ENCODE measurements at places on chromosomes 5 and 9.
A peak's percentile ranks its signal among the peaks of the same experiment; 100 is the strongest.

DNA sequence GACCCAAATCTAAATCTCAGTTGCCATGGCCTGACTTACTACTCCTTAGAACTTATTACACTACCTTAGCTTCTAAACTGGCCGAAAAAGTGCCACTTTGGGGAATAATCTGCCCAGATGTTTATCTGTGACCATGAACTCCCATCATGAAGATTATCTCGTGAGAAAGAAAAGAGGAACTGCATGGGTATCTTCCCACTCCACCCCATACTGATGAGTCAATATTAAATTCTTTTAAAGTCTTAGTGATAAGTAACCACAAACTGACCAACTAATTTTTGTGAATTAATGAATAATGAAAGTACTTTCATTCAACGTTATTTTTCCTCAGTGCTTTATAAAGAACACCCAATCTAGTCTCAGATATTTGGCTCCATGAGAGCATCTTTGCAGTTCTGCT lies 493.5 kb downstream of the EBF1 start:
- DNase-seq, result no peak

- DNase-seq, result no peak
Measured at GRCh38 chr5:164361986-164362385, 856.6 kb downstream of the MAT2B start.

GRCh38 chr9:33135470-33135958 lies 31.6 kb downstream of the B4GALT1 start:
- no peak for DNase-seq

GRCh38 chr9:91908746-91909145 lies 41.3 kb downstream of the ROR2 start:
- DNase-seq, result no peak

DNA sequence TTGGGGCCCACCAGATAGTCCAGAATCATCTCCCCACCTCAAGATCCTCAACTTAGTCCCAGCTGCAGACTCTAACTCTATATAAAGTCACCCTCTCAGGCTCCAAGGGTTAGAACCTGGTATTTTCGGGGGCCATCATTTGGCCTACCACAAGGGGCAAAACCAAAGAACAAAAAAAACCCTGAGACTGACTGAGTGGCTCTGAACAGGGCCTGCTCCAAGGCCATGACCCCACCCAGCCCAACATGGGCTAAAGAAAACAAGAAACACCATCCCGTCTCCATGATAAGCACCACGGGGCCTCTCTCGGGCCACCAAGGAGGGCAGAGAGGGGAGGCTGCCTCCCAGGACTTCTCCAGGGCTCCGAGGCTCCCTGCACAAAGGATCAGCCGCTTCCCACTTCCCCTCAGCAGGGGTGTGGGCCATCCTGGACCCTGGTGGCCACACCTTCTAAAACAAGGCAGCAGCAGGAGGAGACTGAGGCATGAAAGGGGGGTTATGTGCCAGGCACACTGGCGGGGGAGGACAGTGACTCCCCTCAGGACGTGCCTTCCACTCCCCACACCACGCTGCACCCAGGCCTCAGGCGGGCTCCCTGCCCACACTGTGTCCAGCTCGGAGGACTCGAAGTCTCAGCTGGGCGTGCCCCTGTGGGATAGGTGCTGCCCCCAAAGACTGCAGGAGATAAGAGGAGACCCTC lies 51.5 kb downstream of the SEMA4D start:
- no peak for DNase-seq

- DNase-seq, result no peak
Measured at GRCh38 chr9:22049411-22049810, 40.3 kb upstream of the CDKN2B start.

DNA sequence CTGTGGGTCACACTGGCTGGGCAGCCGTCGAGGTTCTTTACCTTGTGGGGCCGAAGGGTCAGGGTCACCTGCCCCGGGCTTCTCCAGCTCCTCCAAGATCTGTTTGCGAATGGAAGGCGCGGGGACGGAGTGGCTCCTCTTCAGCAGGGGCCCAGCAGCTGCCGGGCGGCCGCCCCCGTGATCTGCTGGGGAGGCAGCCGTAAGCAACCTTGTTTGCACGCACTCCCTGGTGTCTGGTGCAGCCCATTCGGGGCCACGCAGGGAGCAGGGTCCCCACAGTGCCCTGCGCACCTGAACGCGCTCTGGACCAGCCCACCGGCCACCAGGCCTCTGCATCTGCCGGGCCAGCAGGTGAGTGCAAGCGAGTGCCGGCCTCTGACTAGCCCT lies 34.9 kb downstream of the PNPLA7 start:
- no peak for DNase-seq

DNA sequence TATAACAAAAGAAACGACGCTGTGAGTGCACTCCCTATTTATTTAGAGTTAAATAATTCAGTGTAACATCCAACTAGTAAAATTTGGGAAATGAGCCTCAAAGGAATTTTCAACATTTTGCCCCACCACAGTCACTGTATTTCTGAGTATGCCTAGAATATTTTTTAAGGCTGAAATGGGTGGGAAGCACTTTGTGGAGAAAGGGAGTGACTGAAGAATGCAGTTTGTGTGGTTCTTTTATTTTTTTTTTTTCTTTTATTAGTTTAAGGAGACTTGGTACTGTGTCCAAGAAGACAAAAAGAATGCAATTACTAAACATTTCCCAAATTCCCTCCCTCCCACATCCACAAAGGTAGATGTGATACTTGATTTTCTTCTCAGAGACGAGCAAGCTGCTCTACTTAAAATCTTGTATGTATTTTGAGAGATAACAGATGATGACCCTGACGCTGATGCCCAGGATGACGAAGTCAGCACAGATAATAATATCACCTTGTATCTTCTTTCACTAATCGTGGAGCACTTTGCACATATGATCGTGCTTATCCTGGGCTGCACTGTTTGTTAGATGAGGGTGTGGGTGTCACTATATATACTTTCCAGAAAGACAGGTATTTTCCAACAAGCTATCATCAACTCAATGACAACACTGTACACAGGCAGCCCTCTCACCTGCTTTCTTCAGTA lies 586.3 kb downstream of the RAB3C start:
- no peak for DNase-seq

DNA sequence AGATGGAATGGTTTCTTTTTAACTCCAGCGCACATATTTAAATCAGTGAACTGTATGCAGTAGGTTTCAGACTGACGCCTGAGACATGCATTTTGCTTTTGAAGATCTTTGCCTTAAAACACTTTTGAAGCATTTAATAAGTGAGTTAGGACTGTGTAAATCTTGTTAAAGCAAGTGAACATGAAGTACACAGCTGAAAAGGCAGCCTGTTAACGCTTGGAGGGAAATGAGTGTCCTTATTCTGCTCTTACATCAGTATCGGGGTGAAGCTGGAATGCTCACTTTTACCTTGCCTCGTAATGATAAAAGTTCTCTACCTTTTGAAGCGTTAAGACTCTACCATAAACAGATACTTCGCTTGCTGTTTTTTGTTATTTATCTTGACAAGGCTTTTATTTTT lies 552.2 kb downstream of the ZNF608 start:
- no peak for DNase-seq

DNA sequence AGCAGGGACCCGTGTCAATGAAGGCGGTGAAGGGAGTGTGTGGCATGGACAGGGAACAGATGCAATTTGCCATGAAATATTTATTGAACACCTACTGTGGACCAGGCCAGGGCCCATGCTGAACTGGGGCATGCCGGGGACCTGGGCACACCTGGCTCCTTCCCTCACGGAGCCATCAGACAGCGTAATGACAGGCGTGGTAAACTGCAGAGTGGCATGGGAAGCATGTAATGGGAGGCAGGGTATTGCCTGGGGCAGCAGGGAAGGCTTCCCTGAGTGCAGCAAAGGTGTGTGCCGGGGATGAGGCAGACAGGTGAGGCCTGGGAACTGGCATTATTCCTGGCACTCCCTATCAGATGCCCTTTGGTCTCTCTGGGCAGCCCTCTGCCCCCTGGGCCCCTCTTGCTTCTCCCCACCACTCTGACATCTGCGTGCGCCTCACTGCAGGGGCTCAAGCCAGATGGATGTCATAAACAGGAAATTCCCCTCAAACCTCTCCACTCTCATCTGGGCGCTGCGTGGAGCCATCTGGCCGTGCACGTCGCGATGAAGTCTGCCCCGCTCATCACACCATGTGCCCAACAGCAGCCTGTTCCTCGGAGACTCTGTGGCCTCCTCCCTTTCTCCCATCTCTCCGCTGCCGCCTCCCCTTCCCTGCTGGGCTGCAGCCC lies 67.6 kb downstream of the HMCN2 start:
- no peak for DNase-seq

- DNase-seq, result no peak
Measured at GRCh38 chr5:14928661-14929060, 57.1 kb upstream of the ANKH start.

GRCh38 chr9:4506490-4506889 lies 16.2 kb downstream of the SLC1A1 start:
- no peak for DNase-seq

GRCh38 chr9:111559000-111559610 lies 34.1 kb downstream of the ZNF483 start:
- no peak for DNase-seq

DNA sequence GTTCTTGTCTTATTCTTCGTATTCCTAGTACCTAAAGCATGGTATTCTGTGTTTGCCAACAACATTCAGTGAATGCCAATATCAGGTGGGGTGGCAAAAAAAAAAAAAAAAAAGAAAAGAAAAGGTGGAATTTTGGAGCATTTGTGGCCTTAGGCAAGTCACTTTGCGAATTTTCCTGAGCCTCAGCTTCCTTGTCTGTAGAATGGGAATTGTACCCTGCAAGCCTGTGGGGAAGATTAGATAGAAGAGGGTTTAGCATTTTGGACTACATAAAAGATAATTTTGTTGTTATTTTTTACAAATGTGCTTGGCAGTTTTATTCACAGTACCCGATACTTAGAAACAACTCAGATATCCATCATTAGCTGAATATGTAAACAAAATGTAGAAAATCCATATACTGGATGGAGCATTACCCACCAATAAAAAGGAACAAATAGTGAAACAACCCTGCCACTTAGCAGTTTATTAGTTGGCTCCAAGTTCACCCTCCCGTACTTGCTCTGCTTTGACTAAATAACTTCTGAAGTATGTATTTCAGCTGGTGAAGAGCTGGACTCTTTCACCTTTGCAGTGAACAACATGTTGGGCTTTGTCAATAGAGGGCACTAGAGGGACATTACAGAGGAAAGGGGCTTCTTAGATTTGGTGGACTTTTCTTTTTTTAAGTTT lies 13.6 kb downstream of the UBE2D2 start:
- peak; percentile 75 for DNase-seq

DNA sequence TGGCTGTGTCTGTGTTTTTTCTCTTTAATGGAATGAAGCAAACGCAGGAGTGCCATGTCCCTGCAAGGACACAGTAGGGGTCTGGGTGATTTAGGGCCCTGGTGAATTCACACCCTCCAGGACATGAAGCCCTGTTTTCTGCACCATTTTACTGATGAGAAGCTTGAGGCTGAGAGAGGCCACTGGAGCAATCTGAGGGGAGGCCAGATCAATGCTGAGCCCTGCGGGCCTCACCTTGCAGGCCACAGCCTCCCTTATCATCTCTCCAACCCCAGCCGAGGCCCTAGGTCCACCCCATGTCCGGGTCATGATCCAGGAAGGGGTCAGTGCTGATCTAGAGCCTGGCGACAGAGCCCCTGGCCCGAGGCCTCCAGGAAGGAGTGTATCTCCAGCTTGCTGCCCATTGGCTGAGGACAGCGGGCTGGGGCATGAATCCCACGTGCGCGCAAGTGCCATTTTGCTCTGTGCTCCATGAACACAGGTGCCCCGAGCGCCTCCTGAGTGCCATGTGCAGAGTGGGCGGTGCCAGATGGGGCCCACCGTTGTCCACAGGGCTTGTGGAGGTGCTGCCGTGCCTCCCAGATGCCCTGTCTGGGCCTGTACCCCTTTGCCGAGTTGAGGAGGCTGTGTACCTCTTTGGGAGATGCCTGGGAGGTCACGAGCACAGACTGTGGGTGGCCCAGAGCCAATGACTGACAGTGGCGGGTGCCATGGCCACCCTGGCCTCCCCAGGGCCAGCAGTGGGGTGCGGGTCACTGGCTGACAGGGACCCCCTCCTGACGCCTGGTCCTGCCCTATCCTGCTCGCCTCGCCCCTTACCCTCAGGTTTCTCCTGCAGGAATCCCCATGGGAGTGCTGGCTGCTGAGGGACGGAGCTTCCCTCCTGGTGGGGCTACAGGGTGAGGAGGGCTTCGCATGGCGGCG lies 32.3 kb upstream of the LPCAT1 start:
- DNase-seq, result no peak

DNA sequence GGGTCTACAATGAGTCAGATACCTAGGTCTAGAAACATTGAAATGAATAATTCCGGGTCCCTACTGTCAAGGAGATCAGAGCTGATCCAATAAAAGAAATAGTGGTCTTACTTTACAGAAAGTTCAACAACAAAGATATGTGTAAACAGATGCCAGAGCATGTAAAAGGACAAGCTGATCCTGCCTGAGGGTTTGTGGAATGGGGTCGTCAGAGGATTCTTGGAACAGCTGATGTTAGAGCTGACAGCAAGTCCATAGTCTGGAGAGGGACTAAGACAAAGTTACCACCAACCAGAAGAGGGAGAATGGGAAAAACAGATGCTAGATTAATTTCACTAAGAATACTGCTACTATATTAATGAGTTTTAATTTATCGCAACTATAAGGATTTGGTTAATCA lies 71.5 kb downstream of the FREM1 start:
- DNase-seq, result no peak

- DNase-seq, result peak; percentile 23
Measured at GRCh38 chr5:56737002-56737621, 78.2 kb upstream of the MAP3K1 start.

- no peak for DNase-seq
Measured at GRCh38 chr5:164326219-164326618, 820.8 kb downstream of the MAT2B start.

DNA sequence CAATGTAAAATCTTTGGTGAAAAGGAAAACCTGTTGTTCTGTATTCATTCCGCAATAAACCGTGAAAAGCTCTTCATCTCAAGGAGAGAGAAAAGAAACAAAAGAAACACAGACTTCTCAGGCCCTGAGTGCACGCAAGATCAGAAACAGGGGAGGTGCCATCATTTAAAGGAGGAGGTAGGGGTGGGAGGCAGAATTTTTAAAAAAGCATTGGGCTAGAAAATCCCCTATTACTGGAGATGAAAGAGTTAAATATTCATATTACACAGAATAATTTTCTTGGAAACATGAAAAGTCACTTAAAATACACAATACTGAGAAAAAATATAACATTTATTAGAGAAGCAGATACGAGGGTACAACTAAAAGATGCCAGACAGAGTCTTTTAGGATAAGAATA lies 56.3 kb downstream of the USP20 start:
- peak; percentile 68 for DNase-seq

DNA sequence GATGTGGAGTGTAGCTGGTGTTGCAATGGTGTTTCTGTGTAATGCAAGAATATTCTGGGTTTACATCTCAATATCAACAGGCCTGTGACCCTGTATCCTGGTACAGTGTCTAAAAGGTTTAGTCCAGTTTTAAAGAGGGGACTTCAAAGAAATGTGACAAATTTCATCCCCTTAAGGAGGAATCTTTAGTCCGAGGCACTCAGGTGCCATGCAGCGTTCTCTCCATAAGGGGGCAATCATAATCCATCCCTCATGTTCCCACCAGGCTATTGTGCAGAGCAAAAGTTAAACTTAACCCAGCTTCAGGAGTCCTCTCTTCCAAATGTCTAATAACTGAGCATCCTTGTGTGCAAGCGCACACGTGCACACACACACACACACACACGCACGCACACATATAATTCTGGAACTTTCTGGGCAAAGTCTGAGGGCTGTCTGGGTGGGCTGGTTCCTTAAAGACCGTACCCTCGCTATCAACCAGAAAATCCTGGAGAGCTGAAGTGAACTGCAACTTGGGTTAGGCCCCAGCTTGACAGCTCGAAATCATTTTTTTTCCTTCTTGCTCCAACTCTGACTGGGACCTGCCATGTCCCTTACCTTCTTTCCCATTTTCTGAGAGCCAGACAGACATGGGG lies 46.0 kb downstream of the CRB2 start:
- DNase-seq, result peak; percentile 21
